ENCODE measurements at places on chromosomes 3 and 15.

- no peak overlapping the region for H3K4me3 ChIP-seq
- no peak for DNase-seq
- H3K27me3 ChIP-seq = no peaks in the 10 kb centered on the region
- H3K36me3 ChIP-seq = no peaks in the 10 kb centered on the region
- H3K4me1 ChIP-seq = peaks cover 7% of the 10 kb centered on the region
These were observed 21.8 kb downstream of the SHC4 start for GRCh38 chr15:48941904-48942303.

DNA sequence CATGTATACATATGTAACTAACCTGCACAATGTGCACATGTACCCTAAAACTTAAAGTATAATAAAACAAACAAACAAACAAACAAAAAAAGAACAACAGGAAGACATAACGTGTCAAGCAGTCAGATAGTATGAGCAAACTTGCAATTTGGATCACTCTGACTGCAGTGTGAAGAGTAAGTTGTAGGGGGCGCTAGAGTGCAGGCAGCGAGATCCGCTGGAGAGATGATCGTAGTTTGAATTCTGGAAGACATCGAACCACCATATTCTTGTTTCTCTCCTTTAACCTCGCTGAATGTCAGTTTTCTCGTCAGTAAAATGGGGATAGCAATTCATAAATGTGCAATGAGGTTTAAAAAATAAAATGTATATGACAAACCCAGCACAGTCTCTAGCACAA, 165.2 kb upstream of the LMCD1 start:
- H3K4me3 ChIP-seq = no peak overlapping the region
- DNase-seq = no peak
- no peaks in the 10 kb centered on the region for H3K36me3 ChIP-seq
- no peaks in the 10 kb centered on the region for H3K27me3 ChIP-seq
- H3K27ac ChIP-seq = no peak overlapping the region
- no peaks in the 10 kb centered on the region for H3K4me1 ChIP-seq

DNA sequence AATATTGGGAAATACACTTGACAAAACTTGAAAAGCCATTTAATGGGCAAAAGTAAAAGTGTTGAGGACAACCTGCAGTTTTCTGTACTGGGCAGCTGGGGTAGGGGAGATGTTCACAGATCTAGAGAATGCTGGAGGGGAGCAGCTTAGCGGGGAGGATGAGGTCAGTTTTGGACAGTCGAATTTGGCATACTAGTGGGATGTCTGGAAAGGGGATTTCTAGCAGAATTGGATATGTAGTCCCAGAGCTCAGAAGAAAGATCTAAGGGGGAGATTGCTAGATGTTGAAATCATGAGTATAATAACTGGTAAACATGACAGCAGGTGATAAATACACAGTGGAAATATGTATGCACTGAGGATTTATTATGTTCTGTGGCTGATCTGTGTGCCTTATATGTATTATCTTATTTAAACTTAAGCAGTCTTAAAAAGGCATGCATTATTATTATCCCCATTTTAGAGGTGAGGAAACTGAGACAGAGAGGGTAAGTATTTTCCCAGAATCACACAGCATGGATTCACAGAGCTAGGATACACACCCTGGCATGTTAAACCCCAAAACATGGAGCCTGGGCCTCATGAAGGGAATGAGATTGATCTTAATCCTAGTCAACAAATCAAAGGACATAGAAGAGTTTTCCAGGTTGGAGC, 42.7 kb downstream of the TLNRD1 start:
- H3K4me1 ChIP-seq = peaks cover 19% of the 10 kb centered on the region
- no peaks in the 10 kb centered on the region for H3K27me3 ChIP-seq

DNA sequence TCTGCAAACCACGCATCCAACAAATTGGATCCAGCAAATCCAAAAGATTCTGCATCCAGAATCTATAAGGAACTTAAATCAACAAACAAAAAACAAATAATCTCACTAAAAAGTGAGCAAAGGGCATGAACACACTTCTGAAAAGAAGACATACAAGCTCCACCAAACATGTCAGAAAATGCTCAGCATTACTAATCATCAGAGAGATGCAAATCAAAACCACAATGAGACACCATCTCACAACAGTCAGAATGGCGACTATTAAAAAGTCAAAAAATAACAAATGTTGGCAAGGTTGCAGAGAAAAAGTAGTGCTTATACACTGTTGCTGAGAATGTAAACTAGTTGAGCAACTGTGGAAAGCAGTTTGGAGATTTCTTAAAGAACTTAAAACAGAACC, 21.6 kb upstream of the SLC25A36 start:
- H3K27me3 ChIP-seq = no peaks in the 10 kb centered on the region
- H3K27ac ChIP-seq = no peak overlapping the region
- no peak for DNase-seq
- no peaks in the 10 kb centered on the region for H3K36me3 ChIP-seq
- no peaks in the 10 kb centered on the region for H3K4me1 ChIP-seq

- no peak overlapping the region for H3K27ac ChIP-seq
- no peaks in the 10 kb centered on the region for H3K4me1 ChIP-seq
- DNase-seq = no peak
- H3K4me3 ChIP-seq = no peak overlapping the region
- no peaks in the 10 kb centered on the region for H3K36me3 ChIP-seq
These were observed 68.5 kb downstream of the PLCH1 start for GRCh38 chr3:155676252-155676981.

DNA sequence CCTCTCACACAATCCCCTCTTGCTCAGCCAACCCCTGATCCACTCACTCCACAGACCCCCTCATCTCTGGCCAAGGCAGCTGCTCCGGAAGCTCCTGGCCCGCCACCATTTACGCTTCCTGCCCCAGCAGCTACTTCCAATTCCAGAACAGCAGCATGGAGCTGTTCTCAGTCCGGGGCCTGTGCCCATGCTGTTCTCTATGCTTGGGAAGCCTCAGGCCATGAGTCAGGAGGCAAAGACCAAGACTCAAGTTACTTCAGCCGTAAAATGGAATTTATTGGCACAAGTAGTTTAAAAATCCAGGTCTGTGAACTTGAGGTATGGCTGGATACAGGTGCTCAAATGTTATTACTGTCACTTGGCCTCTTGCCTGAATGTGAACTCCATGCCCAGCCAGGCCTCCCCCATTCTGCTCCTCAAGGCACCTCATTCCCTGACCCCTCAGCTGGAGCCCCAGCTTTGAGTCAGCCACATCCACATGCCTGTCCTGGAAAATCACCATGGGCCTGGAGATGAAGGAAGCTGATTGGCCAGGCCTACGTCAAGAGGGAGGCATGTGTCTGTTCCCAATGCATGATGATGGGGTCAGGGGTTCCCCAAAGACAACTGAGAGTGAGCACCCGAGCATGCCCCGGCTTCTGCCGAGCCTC, 31.4 kb upstream of the CACNA2D2 start:
- no peak for DNase-seq
- H3K36me3 ChIP-seq = no peaks in the 10 kb centered on the region
- no peaks in the 10 kb centered on the region for H3K4me1 ChIP-seq
- peaks cover 22% of the 10 kb centered on the region for H3K27me3 ChIP-seq

DNA sequence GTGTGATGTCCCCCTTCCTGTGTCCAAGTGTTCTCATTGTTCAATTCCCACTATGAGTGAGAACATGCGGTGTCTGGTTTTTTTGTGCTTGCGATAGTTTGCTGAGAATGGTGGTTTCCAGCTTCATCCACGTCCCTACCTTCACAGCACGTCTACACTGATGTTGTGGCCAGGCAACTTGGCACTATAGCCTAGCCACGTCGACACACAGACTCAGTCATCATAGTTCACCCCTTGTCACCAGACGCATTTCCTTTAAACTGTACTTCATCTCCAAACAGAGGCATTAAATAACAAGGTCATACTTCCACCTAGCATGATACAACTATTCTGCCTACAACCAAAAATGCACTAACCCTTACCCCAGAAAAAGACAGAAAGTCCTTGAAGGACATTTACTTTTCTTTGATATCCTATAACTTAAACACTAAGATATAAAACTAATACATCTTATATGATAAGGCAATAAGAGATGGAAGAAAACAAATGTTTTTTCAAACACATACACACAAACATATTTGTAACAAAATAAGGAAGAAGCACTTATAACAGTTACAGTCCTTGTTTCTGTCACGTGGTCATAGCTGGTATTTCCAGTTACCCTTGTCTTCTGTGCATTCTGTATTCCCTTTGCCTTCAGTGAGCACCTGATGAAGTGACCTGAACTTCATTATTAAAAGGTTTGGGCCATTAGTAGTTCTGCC, 121.4 kb downstream of the KLF13 start:
- H3K4me3 ChIP-seq = no peak overlapping the region
- H3K36me3 ChIP-seq = no peaks in the 10 kb centered on the region
- H3K27me3 ChIP-seq = no peaks in the 10 kb centered on the region
- no peak for DNase-seq
- H3K27ac ChIP-seq = no peak overlapping the region
- H3K4me1 ChIP-seq = peaks cover 14% of the 10 kb centered on the region

- no peaks in the 10 kb centered on the region for H3K36me3 ChIP-seq
- no peaks in the 10 kb centered on the region for H3K27me3 ChIP-seq
- no peak overlapping the region for H3K27ac ChIP-seq
- no peak overlapping the region for H3K4me3 ChIP-seq
- no peak for DNase-seq
- H3K4me1 ChIP-seq = no peaks in the 10 kb centered on the region
These were observed 50.0 kb downstream of the TM4SF18 start for GRCh38 chr3:149283401-149283800.

- no peaks in the 10 kb centered on the region for H3K36me3 ChIP-seq
- no peak for DNase-seq
- H3K27me3 ChIP-seq = no peaks in the 10 kb centered on the region
- no peak overlapping the region for H3K27ac ChIP-seq
- H3K4me3 ChIP-seq = no peak overlapping the region
These were observed 5.3 kb downstream of the TNFSF10 start for GRCh38 chr3:172517859-172518466.

GRCh38 chr3:65493371-65493882, 545.3 kb downstream of the MAGI1 start:
- no peaks in the 10 kb centered on the region for H3K36me3 ChIP-seq
- H3K27ac ChIP-seq = no peak overlapping the region
- H3K4me1 ChIP-seq = no peaks in the 10 kb centered on the region
- H3K27me3 ChIP-seq = no peaks in the 10 kb centered on the region

DNA sequence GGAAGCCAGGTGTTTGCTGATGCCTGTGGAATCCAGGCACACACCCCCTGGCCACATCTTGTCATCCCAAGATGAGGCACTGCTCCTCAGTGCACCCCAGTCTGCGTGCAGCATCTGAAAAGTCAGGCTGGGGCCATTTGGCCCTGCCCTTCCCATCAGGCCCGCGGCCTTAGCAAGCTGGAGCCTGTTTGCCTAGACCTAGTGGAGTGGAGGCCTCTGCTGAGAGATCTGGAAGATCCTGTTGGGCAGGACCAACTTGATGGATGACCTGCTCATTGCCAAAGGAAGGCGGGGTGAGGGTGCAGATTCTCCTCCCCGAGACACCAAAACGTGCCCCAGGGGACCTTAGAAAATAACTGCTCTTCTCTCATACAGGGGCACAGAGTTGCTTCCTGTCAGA, 220.2 kb downstream of the SHQ1 start:
- no peak overlapping the region for H3K4me3 ChIP-seq
- H3K36me3 ChIP-seq = no peaks in the 10 kb centered on the region
- H3K27ac ChIP-seq = no peak overlapping the region
- no peak for DNase-seq
- H3K27me3 ChIP-seq = no peaks in the 10 kb centered on the region
- no peaks in the 10 kb centered on the region for H3K4me1 ChIP-seq

Data from endothelial cell of umbilical vein (primary cell).